Left renal pelvis (tissue), 4 donors: ENCODE measurements at places on chromosomes 2 and 18.

DNA sequence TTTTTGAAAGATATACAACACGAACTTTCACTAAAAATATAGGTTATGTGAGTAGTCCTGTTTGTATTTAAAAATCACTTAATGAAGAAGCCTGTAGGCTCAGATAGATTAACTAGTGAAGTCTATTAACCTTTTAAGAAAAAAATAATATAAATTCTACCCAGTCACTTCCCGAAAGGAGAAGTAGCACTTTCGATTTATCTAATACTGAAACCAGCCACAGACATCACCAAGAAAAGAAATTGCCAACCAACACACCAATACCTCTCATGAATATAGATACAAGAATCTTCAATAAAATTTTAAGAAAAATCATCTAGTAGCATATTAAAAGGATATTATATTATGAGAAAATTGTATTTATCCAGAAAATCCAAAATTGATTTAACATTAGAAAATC, 160.5 kb downstream of the GALNT13 start:
- DNase-seq = no peak

GRCh38 chr18:63284827-63285733, 34.5 kb downstream of the BCL2 start:
- DNase-seq = no peak

DNA sequence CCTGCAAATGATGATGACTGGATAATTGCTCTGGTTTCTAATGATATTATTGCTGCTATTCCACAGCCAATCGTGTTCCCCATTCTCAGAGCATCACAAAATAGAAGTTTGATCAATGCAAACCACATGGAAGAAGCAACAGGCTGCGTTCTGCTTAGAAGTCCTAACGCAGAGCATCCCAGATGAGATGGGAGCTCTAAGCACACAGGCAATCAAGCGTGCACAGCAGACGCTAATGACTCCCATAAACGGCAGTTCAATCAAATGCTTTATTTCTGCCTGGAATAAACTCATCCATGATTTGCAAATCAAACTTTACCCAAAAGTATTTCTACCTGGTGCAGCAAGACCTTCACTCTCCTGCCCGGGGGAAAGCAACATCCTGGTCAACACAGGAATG, 304.2 kb downstream of the FBXO15 start:
- DNase-seq = no peak

DNA sequence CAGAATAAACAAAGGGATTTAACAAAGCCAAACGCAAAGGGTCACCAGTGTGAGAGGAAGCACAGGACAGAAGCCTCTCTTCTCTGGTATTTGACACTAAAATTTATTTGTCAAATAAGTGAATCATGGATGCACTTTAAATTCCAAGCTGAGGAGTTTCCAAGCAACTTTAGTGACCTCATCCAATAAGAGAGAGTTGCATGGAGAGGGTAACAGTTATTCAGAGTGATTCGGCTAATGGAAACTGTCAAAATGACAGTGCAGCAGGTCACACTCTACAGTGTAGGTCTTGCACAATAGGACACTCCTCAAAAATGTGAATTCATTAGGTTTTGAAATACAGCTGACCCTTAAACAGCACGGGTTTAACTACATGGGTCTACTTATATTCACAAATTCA, 103.9 kb upstream of the ACVR1C start:
- DNase-seq = no peak

GRCh38 chr2:169222665-169223064, 139.7 kb downstream of the LRP2 start:
- no peak for DNase-seq

DNA sequence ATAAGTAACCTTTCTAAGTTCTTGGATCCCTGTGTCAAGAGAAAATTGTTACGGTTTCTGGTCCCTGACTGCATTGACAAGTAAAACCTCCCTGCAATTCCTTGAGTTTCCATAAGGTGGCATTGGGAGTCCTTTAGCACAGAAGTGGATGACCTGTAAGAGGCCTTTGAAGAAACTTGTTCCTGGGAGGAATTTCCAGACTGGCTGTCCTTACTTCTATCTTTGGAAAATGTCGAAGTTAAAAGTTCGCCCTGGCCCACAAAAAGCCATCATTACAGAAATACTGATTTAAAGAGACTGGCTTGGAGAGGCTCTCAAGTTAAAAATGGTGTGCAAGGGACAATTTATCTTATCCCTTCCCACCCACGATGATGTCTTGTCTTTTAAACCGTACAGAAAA, 218.4 kb downstream of the CDH20 start:
- DNase-seq = peak; percentile 47

- DNase-seq = no peak
Observed at GRCh38 chr2:6429210-6429986, 436.3 kb downstream of the CMPK2 start.

GRCh38 chr2:217061916-217062505, 202.1 kb upstream of the TNP1 start:
- no peak for DNase-seq

GRCh38 chr2:28433935-28434599, 41.4 kb downstream of the FOSL2 start:
- no peak for DNase-seq

DNA sequence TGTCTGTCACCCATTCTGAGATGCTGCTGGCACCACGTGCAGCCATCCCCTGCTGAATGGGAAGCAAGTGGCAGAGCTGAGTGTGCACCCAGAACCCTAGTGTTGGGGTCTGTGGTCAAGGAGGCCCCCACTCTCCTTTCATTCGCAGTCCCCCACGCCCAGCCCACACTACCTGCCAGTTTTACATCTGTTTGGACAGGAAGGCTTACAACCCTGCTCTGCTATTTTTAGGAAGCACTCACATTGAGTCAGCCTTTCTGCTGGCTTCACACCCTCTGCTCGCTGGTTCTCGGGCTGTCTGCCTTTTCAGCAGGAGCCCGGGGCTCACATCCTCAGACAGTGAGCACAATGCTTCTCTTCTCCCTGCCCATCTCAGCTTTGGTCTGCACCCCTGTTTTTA, 10.7 kb upstream of the ADCY3 start:
- DNase-seq = no peak

DNA sequence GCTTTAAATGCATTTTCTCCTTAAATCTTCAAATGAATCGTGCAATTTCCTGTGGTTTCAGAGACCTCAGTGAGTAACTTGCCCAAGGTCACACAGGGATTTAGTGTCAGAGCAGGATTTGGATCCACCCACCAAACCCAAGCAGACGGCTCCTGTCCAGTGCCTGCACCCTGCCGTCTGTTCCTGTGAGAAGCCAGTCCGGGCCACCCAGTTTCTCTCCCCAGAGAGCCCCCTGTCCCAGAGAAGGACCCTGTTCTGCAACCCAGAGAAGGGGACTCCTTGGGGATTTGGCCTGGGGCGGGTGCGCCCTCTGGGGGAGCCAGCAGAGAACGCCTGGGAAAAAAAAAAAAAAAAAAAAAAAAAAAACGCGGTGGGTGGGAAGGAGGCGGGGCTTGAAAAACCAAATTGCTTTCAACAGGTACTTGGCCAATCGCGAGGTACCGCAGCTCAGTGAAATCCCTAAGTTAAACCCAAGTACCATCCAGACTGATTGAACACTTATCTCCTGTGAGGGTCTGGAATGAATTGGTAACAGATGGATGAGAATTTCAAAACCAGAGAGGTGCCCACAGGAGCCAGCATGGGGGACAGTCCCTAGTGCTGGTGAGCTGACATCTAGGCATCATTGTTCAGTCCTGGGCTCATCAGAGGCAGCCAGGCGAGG, 30.9 kb upstream of the REEP1 start:
- no peak for DNase-seq

- DNase-seq = no peak
Observed at GRCh38 chr2:9237831-9238230, 31.2 kb downstream of the ASAP2 start.

DNA sequence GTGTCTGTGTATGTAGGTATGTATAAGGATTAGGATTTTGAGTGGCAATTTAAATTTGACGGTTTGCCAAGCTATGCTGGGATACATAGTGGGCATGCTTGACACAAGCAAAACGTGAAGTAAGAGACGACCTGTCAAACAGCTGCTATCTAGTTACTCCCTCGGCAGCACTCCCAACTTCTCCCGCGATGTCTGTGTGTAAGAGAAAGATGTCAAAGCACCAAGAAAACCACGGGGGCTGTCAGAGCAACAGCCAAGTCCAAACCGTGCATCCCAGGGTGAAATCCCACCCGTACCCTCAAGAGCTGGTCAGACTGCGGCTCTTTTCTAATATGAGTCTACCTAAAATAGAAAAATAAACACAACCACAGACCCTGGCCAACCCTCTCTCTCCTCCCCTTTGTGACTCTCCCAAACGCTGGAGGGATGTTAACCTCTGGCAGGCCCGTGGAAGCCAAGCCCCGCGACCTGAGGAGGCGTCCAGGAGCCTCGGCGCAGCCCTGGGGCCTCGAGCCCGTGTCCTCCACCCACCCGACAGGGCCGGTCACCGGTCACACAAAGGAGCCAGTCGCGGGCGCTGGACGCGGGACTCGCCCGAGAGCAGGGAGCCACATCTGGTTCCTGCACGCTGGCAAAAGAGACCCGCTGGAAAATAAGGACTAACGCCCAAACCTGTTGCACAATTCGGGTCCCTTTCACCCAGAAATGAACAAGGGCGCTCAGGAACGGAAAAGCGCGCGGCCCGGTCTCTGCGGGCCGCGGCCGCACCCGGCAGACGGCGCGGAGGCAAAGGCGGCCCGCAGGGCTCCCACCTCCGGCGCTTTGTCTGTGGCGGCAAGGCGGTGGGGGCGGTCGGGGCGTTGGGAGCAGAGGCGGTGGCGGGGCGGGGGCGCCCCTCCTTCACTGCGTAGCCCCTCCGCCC, 925 bp downstream of the SESTD1 start:
- no peak for DNase-seq

DNA sequence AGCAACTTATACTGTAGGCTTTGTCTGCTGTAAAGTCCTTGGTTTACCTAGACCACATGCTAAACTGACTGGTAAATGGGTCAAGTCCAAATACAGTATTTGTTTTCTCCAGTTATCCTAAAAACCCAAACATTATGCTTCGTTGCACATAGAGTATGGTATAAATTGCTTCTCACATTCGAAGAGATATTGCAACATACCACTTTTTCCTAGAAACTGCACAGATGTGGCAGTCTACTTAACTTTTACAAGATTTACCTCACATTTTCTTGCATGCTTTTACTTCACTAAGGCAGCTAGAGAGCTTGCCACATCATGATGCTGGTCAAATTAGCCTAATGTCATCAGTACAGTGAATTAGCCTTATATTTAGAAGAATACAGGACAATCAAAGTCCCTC, 66.0 kb upstream of the SCN7A start:
- no peak for DNase-seq

GRCh38 chr2:35978218-35978617, 377.4 kb upstream of the CRIM1 start:
- DNase-seq = no peak

- no peak for DNase-seq
Observed at GRCh38 chr2:118697781-118698180, 149.7 kb downstream of the EN1 start.

GRCh38 chr2:9212661-9213411, 6.2 kb downstream of the ASAP2 start:
- no peak for DNase-seq

DNA sequence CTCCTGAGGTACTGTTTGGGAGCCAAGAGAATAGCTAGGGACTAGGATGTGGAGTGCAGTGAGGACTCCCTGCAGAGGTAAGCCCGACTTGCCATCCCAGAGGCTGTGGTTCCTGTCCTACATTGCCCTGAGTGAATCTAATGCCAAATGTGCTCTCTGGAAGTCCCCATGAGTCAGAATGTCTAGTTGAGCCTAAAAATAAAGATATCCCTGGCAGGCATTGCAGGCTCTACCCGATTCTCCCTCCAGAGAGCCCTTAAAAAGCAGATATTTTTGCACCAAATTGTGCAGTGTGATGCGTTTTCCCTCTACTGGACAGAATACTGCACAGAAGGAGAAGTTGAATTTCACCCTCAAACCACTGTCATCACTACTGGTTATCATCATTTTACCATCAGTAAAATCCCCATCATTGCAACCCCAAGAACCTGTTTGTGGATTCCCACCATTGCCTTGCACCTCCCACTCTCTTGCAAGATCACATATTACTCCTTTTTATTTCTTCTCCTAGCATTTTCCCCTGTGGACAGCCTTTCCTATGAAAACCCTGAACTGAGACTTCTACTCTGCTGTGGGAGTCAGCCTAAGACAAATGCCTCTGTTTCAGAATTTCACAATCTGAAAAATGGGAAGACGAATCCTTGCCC, 98.0 kb downstream of the MARCHF4 start:
- no peak for DNase-seq

DNA sequence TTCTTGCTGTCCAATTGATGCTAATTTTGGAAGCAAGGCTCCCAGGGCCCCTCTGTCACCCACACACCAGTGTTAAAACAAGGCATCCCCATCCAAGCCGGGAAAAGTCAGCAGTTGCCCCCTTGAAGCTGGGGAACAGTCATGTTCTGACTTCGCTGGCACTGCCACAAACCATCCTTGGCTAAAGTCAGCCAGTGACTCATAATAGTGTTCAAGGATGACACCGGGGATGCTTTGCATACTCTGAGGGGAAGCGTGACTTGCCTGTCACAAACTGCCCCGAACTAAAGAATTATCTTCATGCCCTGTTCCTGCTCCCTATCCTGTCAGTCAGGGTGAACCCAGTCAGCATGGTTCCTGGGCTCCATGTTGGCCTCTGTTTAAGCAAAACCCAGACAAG, 37.0 kb downstream of the TGFA start:
- DNase-seq = no peak

DNA sequence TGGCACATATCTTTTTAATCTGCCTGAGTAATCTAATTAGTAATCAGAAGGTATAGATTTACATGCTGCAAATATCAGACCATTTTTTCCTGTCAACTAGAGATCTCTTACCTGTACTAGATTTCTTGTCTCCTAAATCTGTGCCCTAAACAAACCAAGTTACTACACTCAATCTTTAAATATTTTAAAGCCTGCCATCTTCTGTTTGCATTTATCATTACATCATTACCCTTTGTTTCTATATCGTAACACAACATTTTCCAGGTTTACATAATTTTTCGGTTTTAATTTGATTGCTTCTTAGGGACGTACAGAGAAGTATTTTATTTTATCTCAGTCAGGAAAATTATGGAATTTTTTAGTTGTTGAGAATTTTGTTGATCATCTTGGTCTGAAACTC, 25.7 kb downstream of the PSMA8 start:
- DNase-seq = no peak

GRCh38 chr2:111225856-111226255, 105.1 kb downstream of the BCL2L11 start:
- no peak for DNase-seq

DNA sequence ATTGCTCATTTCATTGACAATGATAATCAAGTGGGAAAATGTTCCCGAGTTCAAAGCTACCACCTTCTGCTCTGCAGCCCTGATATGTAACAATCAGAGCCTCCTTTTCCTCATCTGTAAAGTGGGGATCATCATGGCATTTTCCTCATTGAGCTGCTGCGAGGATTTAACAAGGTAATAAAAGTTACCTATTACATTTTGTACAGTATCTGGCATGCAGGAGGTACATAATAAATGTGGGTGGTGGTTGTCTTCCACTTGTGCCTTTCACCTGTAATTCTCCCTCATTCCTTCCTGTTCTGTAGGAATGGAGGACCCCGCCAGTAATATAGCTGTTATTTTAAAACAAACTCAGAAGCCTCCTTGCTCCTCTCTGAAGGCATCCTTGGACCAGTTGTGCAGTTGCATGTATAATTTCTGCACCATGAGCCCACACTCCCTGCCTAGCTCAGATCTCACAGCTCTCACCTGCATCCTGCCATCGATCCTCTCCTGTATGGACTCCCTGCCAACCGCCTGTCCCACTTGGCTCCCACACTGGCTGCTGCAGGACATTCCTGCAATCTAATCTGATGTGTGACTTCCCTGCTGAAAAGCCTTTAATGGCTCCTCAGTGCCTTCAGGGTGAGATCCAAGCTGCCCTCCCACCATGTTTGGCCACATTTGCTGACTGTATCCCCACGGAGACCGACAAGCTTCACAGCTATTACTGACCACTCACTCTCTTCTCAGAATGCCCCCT, 350.4 kb downstream of the EN1 start:
- no peak for DNase-seq
